ENCODE measurements at places on chromosomes 2 and 18.

- no peak for DNase-seq
Observed at GRCh38 chr2:32825291-32825712, 121.5 kb upstream of the LTBP1 start.

GRCh38 chr2:112220186-112220585, 34.7 kb downstream of the ZC3H8 start:
- DNase-seq = no peak

- no peak for DNase-seq
Observed at GRCh38 chr2:177127821-177128220, 84.8 kb upstream of the HNRNPA3 start.

- DNase-seq = no peak
Observed at GRCh38 chr2:238475034-238475433, 48.3 kb downstream of the ASB1 start.

- no peak for DNase-seq
Observed at GRCh38 chr2:29811378-29811777, 110.0 kb downstream of the ALK start.

- no peak for DNase-seq
Observed at GRCh38 chr2:239040152-239040761, 192.4 kb downstream of the TWIST2 start.

GRCh38 chr2:74577448-74577847, 22.9 kb downstream of the DOK1 start:
- no peak for DNase-seq

DNA sequence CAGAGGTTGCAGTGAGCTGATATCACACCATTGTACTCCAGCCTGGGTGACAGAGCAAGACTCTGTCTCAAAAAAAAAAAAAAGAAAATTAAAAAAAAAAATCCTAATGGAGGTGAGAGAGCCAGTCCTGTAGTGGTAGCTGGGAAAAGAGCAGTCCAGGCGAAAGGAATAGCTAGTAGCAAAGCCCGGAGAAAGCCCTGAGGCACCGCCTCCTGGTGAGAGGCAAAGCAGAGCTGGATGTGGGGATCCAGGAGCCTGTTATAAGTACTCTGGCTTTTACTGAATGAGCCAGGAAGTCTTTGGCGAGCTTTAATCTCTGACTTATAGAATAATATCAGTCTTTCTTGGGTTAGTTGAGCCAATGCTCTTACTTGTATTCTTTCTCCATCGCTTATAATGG, 6.6 kb upstream of the KLHL23 start:
- no peak for DNase-seq

DNA sequence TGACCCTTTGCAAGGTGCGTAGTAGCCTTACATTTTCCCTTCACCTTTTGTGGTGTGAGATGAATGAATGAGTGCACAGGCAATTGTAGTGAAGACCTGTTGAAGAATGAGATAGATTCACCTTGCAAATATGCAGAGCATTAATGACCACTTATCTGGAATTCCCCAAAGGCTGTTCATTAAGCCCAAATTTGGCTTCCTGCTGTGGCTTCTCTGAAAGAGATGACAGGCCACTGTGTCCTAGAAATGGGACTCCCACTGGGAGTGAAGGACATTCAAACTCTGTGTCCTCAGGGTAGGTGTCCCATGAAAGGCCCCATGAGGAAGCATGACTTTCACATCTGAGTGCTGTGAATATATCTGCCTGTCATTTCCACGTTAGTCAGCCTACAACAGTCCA, 1821.8 kb upstream of the PIK3C3 start:
- DNase-seq = no peak
